Mesenteric fat pad (tissue), 1 donor: ENCODE measurements at places on chromosomes 5 and 9.

DNA sequence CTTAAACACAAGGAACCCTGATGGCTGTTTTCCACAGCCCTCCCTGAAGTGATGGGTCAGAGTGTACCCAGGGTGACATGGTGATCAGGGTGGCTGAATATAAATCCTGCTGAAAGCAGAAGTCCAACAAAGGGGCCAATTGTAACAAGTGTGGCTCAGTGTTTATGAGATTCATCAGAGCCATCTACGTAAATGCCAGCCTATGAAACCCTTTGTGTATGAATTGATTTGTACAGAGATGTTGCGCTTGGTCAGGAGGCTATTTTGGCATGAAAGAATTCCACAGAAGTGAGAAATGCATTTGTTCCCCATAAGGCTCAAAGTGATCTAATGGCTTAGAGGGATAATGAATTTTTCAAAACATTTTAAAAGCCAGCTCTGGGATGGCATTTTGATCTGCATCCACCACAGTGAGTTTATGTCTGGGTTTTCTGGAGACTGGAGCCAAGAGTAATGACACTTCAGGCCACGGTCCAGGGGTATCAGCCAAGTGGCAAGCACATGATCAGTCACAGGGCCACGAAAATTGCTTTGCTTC is 12.4 kb downstream of the PRUNE2 start:
- no peak for DNase-seq

DNA sequence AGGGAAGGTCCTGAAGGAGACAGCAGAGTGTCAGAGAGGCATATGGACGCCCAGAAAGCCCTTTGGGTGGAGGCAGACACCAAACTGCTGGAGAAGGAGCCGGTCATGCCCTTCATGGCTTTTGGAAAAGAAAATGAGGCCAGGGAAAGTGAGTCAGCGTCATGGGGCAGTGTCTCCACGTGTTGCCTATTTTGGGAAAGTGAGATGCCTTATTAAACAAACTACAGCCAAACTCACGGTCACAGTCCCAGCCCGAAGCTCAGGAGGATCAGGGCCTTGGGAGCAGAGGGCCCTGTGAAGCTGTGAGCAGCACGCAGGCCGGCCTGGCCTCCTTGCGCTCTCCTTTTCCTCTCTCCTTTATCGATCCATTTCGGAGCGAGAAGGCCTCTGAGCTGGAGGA is 25.0 kb downstream of the RGS3 start:
- DNase-seq: peak; percentile 74

GRCh38 chr5:108481355-108481931 is 99.5 kb upstream of the FBXL17 start:
- DNase-seq: no peak

GRCh38 chr9:25918761-25919160 is 240.5 kb upstream of the TUSC1 start:
- no peak for DNase-seq

- no peak for DNase-seq
Measured at GRCh38 chr9:125524583-125525355, 182.2 kb downstream of the MAPKAP1 start.
